Fibroblast of lung (primary cell): ENCODE measurements at places on chromosomes 4 and X.
A peak's percentile ranks its signal among the peaks of the same experiment; 100 is the strongest.

GRCh38 chrX:132501606-132502005 is 12.8 kb upstream of the MBNL3 start:
- H3K27ac ChIP-seq: no peak overlapping the region
- H3K4me1 ChIP-seq: no peaks in the 10 kb centered on the region
- no peak overlapping the region for H3K4me3 ChIP-seq
- no peaks in the 10 kb centered on the region for H3K36me3 ChIP-seq
- DNase-seq: peak; percentile 42

DNA sequence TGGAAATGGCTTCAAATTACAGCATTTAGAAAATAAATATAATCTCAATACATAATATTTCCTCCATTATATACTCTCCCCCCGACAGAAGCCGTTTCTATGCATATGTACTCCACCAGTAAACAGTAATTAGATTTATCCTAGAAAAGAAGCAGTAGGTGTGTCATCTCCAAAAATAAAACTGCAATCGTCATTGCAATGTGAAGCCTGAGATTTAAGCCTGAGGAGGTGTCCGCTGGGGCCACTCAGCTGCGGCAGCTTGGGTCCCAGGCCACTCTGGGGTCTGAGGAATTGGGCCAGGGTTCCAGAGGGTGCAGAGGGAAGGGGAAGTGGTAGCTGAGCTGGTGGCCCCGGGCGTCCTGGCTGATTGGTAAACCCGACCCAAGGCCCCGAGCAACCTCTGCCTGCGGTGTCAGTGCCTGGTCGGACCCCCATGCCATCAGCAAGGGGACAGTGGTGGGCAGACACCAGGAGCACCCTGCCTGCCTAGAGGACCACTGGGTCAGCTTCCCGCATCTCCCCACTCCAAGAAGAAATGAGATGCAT is 7.8 kb upstream of the MXD4 start:
- no peak overlapping the region for H3K27ac ChIP-seq
- DNase-seq: no peak
- no peak overlapping the region for H3K4me3 ChIP-seq
- no peaks in the 10 kb centered on the region for H3K27me3 ChIP-seq
- no peaks in the 10 kb centered on the region for H3K36me3 ChIP-seq

GRCh38 chr4:127403471-127404084 is 229.2 kb upstream of the INTU start:
- H3K27ac ChIP-seq: no peak overlapping the region
- no peaks in the 10 kb centered on the region for H3K27me3 ChIP-seq
- H3K36me3 ChIP-seq: no peaks in the 10 kb centered on the region
- no peak overlapping the region for H3K4me3 ChIP-seq
- DNase-seq: no peak
- H3K4me1 ChIP-seq: no peaks in the 10 kb centered on the region

DNA sequence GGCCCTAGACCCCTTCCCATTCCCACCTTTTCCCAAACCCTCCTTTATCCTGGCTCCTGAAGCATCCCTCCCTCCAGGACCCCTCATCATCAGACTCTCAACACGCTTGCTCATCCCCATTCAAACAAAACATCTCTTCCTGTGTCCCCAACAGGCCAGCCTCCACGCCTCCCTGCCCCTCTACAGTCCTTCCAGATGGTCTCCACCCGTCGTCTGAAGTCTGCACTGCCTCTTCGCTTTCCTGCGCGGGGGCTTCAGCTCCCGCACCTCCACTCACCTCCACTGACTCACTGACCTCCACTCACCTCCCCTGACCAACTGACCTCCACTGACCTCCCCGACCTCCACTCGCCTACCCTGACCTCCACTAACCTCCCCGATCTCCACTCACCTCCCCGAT is 39.8 kb downstream of the JAKMIP1 start:
- no peak for DNase-seq
- no peak overlapping the region for H3K4me3 ChIP-seq
- no peaks in the 10 kb centered on the region for H3K4me1 ChIP-seq
- H3K27ac ChIP-seq: no peak overlapping the region

DNA sequence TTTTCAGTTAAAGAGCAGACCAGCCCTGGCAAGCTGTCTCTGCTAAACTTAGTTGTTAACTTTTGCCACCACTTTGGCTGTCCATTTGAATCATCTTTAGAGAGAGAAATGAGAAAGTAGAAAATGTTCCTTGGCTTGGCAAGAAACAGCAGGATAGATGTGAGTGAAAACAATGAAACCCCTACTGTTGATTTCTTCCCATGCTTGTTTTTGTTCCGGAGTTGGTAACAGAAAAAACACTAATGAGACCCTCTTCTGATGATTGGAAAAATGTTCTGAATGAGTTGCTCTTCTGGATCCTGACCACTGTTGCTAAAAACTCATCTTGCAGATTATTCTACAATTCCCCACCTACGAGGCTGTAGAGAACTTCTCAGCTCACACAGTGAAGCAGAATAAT is 203.3 kb downstream of the MAPK10 start:
- no peak overlapping the region for H3K4me3 ChIP-seq
- H3K27ac ChIP-seq: no peak overlapping the region
- no peaks in the 10 kb centered on the region for H3K36me3 ChIP-seq
- H3K4me1 ChIP-seq: no peaks in the 10 kb centered on the region
- no peaks in the 10 kb centered on the region for H3K27me3 ChIP-seq
- DNase-seq: no peak

DNA sequence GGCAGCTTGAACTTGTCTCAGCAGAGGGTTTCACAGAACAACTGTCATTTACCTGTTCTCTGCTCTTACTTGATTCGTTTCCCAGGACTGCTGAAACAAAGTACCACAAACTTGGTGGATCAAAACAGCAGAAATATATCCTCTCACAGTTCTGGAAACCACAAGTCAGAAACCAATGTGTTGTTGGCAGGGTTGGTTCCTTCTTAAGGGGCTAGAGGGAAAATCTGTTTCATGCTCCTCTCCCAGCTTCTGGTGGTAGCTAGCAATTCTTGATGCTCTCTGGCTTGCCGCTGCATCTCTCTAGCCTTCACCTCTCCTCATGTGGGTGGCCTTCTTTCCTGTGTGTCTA is 4.7 kb downstream of the TLR8 start:
- H3K36me3 ChIP-seq: no peaks in the 10 kb centered on the region
- H3K4me1 ChIP-seq: no peaks in the 10 kb centered on the region
- H3K27me3 ChIP-seq: no peaks in the 10 kb centered on the region
- no peak for DNase-seq
- H3K4me3 ChIP-seq: no peak overlapping the region
- no peak overlapping the region for H3K27ac ChIP-seq

GRCh38 chrX:103376118-103376978 is at the start of gene BEX3:
TSS of gene BEX3 (plus strand) at chrX:103376538. CDS start at chrX:103377522, 984 bp downstream.
- H3K4me1 ChIP-seq: peaks cover 2% of the 10 kb centered on the region
- no peaks in the 10 kb centered on the region for H3K27me3 ChIP-seq
- H3K36me3 ChIP-seq: no peaks in the 10 kb centered on the region
- DNase-seq: peak; percentile 62
- peak within 1 kb of the TSS; percentile 66 for H3K4me3 ChIP-seq
- peak within 1 kb of the TSS; percentile 82 for H3K27ac ChIP-seq

- DNase-seq: peak; percentile 15
- H3K36me3 ChIP-seq: no peaks in the 10 kb centered on the region
- no peaks in the 10 kb centered on the region for H3K27me3 ChIP-seq
- no peak overlapping the region for H3K27ac ChIP-seq
- no peaks in the 10 kb centered on the region for H3K4me1 ChIP-seq
- H3K4me3 ChIP-seq: no peak overlapping the region
Measured at GRCh38 chr4:20621476-20621875, 78.8 kb upstream of the PACRGL start.

DNA sequence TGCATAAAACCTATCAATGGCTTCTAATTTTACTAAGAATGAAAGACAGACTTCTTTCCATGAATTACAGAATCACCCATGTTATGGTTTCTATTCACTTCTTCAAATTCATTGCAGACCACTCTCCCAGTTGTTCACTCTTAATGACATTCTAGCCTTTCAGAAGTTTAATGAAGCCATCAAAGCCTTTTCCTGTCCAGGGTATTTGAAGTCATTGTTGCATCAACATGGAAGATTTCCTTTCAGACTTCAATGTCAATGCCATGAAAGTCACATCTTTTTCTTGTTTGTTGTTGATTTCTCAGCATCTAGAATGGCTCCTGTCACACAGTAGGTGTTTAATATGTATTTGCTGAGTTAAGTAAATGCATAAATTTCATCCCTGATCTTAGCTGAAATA is 48.1 kb upstream of the ARSJ start:
- H3K36me3 ChIP-seq: no peaks in the 10 kb centered on the region
- no peak overlapping the region for H3K4me3 ChIP-seq
- DNase-seq: no peak
- no peaks in the 10 kb centered on the region for H3K4me1 ChIP-seq
- no peaks in the 10 kb centered on the region for H3K27me3 ChIP-seq
- H3K27ac ChIP-seq: no peak overlapping the region

DNA sequence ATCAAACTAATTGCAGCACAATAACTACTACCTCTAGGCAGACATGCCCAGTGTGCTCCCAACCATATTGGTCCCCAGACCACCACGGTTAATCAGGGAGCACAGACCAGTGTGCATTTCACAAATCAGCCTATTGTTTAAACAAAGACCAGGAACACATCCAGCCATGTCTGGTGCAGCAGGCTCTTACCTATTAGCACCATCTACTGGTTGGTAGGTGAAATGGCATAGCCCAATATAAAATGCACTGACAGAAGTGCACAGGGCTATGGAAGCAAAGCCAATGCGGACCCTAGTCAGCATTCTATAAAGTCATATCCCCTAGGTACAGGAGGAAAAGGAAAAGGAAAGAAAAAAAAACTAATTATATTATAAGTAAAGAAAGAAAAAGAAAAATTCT is 15.5 kb upstream of the CYLC1 start:
- H3K27ac ChIP-seq: no peak overlapping the region
- H3K27me3 ChIP-seq: no peaks in the 10 kb centered on the region
- no peaks in the 10 kb centered on the region for H3K36me3 ChIP-seq
- no peak overlapping the region for H3K4me3 ChIP-seq

GRCh38 chr4:89486042-89486441 is 178.4 kb upstream of the GPRIN3 start:
- no peaks in the 10 kb centered on the region for H3K4me1 ChIP-seq
- no peak for DNase-seq
- no peak overlapping the region for H3K4me3 ChIP-seq
- no peak overlapping the region for H3K27ac ChIP-seq
- no peaks in the 10 kb centered on the region for H3K27me3 ChIP-seq

DNA sequence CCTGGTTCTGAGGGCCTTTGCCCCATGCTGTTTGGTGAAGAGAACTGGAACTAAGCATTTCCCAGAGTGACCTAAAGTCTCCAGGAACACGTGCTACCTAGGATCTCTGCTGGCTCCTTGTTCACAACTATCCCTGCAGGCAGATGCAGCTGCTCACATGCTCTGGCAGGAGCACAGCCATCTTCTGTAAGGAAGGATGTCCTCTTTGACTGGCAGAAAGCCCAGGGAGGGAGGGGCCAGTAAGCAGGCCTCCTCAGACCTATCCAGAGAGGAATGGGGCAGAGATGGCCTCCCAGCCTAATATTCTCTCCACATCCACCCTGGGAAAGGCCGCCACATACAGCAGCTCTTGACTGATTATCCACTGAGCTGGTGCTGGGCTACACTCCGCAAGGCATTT is 142.8 kb upstream of the EOLA2 start:
- peak; percentile 1 for DNase-seq
- H3K36me3 ChIP-seq: no peaks in the 10 kb centered on the region
- no peak overlapping the region for H3K27ac ChIP-seq
- H3K4me1 ChIP-seq: peaks cover 19% of the 10 kb centered on the region
- H3K4me3 ChIP-seq: no peak overlapping the region
- no peaks in the 10 kb centered on the region for H3K27me3 ChIP-seq

DNA sequence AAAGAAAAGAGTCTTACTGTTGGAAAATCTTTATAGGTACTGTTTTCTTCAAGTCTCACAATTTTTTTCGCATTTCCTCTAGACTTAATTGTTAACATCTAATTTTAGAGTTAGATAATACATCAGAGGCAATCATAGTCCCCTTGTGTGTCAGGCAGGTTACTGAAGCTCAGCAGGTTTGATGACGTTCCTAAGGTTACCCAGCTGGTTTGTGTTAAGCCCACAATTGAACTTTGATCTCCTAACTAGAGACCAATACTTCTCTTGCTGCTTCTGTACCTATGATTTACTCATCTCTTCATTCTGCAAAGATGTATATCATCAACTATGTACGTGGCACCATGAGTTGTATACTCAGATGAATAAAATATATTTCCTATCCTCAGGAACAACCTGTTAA is 131.6 kb upstream of the STIM2 start:
- H3K4me1 ChIP-seq: no peaks in the 10 kb centered on the region
- no peak for DNase-seq
- H3K27ac ChIP-seq: no peak overlapping the region
- H3K36me3 ChIP-seq: no peaks in the 10 kb centered on the region

DNA sequence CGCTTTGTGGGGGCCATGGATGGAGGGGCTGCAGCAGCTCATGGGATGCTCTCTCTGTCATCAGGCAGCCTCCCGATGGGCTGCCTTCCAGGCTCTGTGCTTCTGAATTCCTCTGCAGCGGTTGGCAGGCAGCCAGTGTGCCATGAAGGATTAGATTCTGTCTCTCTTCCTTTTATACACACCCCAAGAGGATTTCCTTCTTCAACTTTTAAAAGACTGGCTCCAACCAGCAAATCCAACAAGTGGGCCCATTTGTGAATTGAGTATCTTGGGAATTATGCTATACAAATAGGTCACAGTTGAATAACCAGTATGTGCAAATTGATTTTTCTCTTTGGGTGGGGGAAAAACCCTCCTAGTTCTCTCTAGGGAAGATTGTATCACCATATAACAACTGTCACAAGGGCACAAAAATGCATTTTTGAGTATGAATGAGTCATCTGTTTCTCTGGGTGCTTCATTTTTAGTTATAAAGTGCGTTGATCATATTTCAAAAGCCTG is 96.8 kb upstream of the FAT1 start:
- H3K4me3 ChIP-seq: no peak overlapping the region
- no peaks in the 10 kb centered on the region for H3K36me3 ChIP-seq
- no peak overlapping the region for H3K27ac ChIP-seq
- H3K4me1 ChIP-seq: no peaks in the 10 kb centered on the region
- no peaks in the 10 kb centered on the region for H3K27me3 ChIP-seq
- peak; percentile 77 for DNase-seq

- no peak overlapping the region for H3K27ac ChIP-seq
- no peak overlapping the region for H3K4me3 ChIP-seq
- DNase-seq: peak; percentile 45
- H3K27me3 ChIP-seq: no peaks in the 10 kb centered on the region
- no peaks in the 10 kb centered on the region for H3K36me3 ChIP-seq
Measured at GRCh38 chrX:8988446-8988845, 45.5 kb downstream of the FAM9B start.

DNA sequence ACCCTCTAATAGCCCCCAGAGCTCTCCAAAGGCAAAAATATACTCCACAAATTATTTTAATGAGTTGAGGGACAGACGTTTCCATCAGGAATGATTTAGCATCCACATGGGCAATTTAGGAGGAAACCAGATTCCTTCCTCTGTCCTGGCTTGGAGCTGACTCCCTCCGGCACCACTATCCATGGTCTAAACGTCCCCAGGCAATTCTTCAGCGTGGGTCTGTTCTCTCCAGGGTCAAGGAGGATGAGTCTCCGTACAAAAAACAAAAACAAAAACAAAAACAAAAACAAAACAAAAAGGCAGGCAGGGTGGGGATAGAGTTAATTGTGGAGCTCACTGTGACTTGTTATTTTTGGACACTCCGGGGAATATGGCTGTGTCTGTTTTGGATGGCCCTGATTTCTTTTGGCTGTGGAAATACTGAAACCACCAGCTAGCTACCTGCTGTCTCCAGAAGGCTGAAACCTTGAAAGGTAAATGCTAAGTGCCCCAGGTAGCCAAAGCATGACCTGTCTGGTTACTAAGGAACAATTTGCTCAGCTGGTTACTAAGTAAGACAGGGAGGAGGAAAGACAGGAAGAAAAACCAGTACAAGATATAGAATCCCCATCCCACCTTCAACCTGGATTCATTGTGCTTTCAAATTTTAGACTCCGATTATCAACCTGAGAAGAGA is 419.1 kb upstream of the LCORL start:
- no peaks in the 10 kb centered on the region for H3K27me3 ChIP-seq
- H3K4me3 ChIP-seq: no peak overlapping the region
- no peaks in the 10 kb centered on the region for H3K4me1 ChIP-seq
- DNase-seq: no peak
- no peaks in the 10 kb centered on the region for H3K36me3 ChIP-seq
- H3K27ac ChIP-seq: no peak overlapping the region
